ENCODE measurements at places on chromosomes 6 and 20. TPM values are rescaled to one million over a fixed set of nuclear protein-coding genes. Genes with fewer than 3 reads are reported as not detected.

The SCGN gene
- total RNA-seq, result 2.7 TPM

The NMBR gene
- total RNA-seq, result not detected

The TCF21 gene
- 44.5 TPM for total RNA-seq

The CRISP2 gene
- total RNA-seq, result not detected

The RAD21L1 gene
- not detected for total RNA-seq

The CST7 gene
- 1.2 TPM for total RNA-seq

The DZANK1 gene
- total RNA-seq, result 1.3 TPM

The NDRG3 gene
- 17.1 TPM for total RNA-seq

The DDAH2 gene
- total RNA-seq, result 78.1 TPM

The RIPPLY2 gene
- not detected for total RNA-seq

The PPP1R16B gene
- 5.2 TPM for total RNA-seq

The C20orf141 gene
- not detected for total RNA-seq

The POLR3F gene
- total RNA-seq, result 9.1 TPM

The CLVS2 gene
- total RNA-seq, result 0.33 TPM

The BMP5 gene
- total RNA-seq, result 3.5 TPM

The ADGRB3 gene
- total RNA-seq, result 5.8 TPM

The FOXQ1 gene
- 3.2 TPM for total RNA-seq

The TRIM40 gene
- total RNA-seq, result not detected

The SLC17A1 gene
- not detected for total RNA-seq

The ERVFRD-1 gene
- 0.42 TPM for total RNA-seq

The RIPOR3 gene
- total RNA-seq, result 25.7 TPM

The ME1 gene
- total RNA-seq, result 20.5 TPM

The RHAG gene
- 1.4 TPM for total RNA-seq

The SLC16A10 gene
- 5.3 TPM for total RNA-seq

The RALY gene
- total RNA-seq, result 114 TPM

The GFRAL gene
- total RNA-seq, result not detected

The GLP1R gene
- not detected for total RNA-seq

The RFX6 gene
- total RNA-seq, result not detected

The SYTL3 gene
- 10.1 TPM for total RNA-seq

The INSM1 gene
- not detected for total RNA-seq

The SPINT3 gene
- total RNA-seq, result not detected

The CTCFL gene
- not detected for total RNA-seq

The ACTR5 gene
- 8.8 TPM for total RNA-seq

The BAK1 gene
- 10.8 TPM for total RNA-seq

The MDFI gene
- 3.0 TPM for total RNA-seq

The LAMP5 gene
- not detected for total RNA-seq

The NKX2-2 gene
- not detected for total RNA-seq

The LST1 gene
- 5.7 TPM for total RNA-seq

The RAB44 gene
- 0.63 TPM for total RNA-seq

The TTK gene
- 1.6 TPM for total RNA-seq

The CFB gene
- total RNA-seq, result 11.6 TPM

The TRIM31 gene
- total RNA-seq, result not detected

The RAET1E gene
- not detected for total RNA-seq

The BMP6 gene
- 10.0 TPM for total RNA-seq

The OVOL2 gene
- not detected for total RNA-seq

The PMEPA1 gene
- 37.8 TPM for total RNA-seq

The HAO1 gene
- total RNA-seq, result not detected

The HFE gene
- total RNA-seq, result 8.0 TPM

The MLIP gene
- total RNA-seq, result 1.5 TPM

The TNFRSF6B gene
- total RNA-seq, result 37.5 TPM

The PGC gene
- 0.83 TPM for total RNA-seq

The MUCL3 gene
- total RNA-seq, result not detected

The BFSP1 gene
- total RNA-seq, result 7.3 TPM

The FAM110A gene
- 3.6 TPM for total RNA-seq

The CST4 gene
- not detected for total RNA-seq

The ADGRG6 gene
- 8.3 TPM for total RNA-seq

The NRSN1 gene
- total RNA-seq, result 1.2 TPM

The MYO6 gene
- total RNA-seq, result 14.1 TPM

The PTGIS gene
- 125 TPM for total RNA-seq

The CASS4 gene
- 3.1 TPM for total RNA-seq
